ENCODE measurements at places on chromosomes 11 and 22.

DNA sequence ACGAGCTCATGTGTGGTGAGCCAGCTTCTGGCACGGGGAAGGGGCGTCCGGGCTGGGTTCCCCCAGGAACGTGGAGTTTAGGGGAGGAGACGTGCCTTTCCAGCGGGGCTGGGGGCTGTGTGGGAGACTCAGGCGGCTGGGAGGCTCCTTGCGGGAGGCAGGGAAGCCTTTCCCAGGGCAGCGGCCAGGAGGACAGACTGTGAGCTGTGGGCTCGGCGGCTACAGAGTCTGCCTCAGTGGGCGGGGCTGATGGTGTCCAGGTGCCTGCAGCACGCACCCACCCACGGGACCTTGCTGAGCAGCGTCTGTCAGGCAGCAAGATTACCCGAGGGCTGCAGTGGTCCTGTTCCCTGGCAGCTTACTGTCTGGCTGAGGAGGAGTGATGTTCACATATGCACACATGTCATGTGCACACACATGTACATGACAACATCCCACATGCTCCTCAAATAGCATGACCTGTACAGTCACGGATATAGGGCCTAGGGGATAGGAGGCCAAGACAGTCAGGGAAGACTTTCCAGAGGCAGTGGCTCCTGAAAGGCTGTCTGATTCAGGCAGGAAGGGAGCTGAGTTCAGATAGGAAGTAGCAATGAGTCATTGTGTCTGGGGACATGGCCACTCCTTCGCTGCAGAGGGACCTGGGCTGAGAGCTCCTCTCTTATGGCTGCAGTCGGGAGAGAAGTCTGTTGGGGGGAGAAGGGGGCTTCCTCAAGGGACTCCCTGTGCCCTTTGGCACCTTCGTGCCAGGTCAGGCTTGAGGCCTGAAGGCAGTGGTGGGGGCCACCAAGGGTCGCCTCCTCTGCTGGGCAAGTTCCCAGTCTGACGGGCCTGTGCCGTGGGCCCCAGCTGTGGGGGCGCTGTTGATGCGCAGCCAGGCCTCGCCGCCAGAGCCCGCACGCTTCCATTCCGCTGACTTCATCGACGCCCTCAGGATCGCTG, 23.3 kb upstream of the PPP6R3 start:
- no peak overlapping the region for H3K4me3 ChIP-seq
- no peaks in the 10 kb centered on the region for H3K36me3 ChIP-seq
- H3K27me3 ChIP-seq, result no peaks in the 10 kb centered on the region
- no peak overlapping the region for H3K27ac ChIP-seq
- DNase-seq, result no peak
- H3K4me1 ChIP-seq, result peaks cover 16% of the 10 kb centered on the region

DNA sequence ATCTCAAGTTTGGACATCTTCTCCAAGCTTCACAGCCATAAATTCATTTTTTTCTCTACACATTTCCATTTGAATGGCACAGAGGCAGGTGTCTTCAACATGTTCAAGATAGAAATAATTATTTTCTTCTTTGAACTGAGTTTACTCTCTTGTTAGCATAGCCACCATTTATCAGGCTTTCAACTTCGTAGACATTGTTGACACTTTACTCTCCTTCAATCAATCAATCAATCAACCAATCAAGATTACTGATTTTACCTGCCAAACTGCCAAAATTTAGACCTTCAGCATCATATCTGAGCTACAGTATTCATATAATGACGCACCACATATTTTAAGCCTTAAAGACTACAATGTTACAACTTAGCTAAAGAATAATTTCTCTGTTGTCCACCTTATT, 300.1 kb upstream of the LUZP2 start:
- H3K27ac ChIP-seq, result no peak overlapping the region
- H3K4me1 ChIP-seq, result no peaks in the 10 kb centered on the region
- H3K27me3 ChIP-seq, result no peaks in the 10 kb centered on the region
- no peak overlapping the region for H3K4me3 ChIP-seq

GRCh38 chr11:17498475-17498874, 21.8 kb upstream of the ABCC8 start:
- no peak for DNase-seq
- no peak overlapping the region for H3K27ac ChIP-seq
- no peaks in the 10 kb centered on the region for H3K4me1 ChIP-seq
- H3K27me3 ChIP-seq, result no peaks in the 10 kb centered on the region
- H3K4me3 ChIP-seq, result no peak overlapping the region
- no peaks in the 10 kb centered on the region for H3K36me3 ChIP-seq

DNA sequence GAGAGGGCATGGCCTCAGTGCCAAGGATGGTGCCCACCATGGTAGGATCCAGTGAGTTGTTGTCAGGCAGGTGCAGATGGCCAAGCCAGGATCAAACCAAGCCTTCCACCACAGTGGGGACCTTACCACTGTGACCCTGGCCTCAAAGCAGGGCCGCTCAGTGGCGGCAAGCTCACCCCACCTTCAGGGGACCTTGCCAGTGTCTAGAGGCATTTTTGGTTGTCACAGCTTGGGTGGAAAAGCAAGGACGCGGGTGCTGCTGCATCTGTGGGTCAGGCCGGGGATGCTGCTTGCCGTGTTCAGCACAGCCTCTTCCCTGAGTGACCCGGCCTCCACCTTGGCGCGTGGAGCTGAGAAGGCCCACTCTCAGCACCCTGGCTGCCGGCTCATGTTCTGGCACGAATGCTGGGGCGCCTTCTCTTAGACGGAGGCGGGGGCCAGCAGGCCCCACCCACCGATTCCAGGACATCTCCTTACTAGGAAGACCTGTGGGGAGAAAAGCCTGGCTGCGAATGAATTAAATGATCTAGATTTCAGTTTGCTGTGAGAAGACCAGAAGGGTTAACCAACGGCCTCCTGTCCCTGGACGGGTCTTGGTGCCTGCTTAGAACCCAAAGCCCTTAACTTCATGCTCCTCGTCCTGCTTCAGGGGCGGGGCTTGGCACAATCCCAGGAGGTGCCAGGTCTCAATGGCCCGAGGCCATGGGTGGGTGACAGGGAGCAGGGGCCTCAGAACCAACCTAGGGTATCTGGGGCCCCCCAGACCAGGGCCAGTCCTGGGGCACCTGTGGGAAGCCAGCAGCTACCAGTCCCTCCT, 18.9 kb downstream of the TRMU start:
- H3K4me3 ChIP-seq, result no peak overlapping the region
- no peaks in the 10 kb centered on the region for H3K27me3 ChIP-seq
- H3K36me3 ChIP-seq, result no peaks in the 10 kb centered on the region
- H3K4me1 ChIP-seq, result no peaks in the 10 kb centered on the region
- no peak for DNase-seq

- peaks cover 58% of the 10 kb centered on the region for H3K36me3 ChIP-seq
- no peak for DNase-seq
- H3K4me1 ChIP-seq, result peaks cover 46% of the 10 kb centered on the region
- H3K4me3 ChIP-seq, result no peak overlapping the region
Measured at GRCh38 chr11:47172740-47173336, 3.8 kb downstream of the ARFGAP2 start.

DNA sequence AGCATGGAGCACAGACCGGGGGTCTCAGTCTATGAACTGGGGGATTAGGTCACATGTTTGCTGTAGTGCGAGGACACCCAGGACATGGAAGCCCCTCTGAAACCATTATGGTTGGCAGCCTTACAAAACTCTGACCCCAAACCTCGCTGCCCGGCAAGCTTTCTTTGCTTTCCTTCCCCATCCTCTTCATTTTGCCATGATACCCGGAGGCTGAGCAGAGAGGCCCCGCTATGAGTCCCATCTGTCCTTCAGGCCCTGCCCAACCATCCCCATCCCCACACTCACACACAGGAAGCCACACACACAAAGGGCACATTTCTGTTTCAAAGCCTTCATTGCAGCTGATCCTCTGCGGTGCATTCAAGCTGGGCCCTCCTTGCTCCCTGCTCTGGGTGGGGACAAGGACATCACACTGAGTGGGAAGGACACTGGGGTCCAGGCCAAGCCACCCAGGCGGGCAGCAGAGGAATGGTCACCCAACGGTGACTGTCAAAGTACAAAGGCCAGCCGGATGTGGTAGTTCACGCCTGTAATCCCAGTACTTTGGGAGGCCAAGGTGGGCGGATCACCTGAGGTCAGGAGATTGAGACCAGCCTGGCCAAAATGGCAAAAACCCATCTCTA, 176.5 kb downstream of the CTTN start:
- H3K27ac ChIP-seq, result no peak overlapping the region
- H3K36me3 ChIP-seq, result no peaks in the 10 kb centered on the region
- H3K4me1 ChIP-seq, result no peaks in the 10 kb centered on the region
- no peak for DNase-seq
- peaks cover 23% of the 10 kb centered on the region for H3K27me3 ChIP-seq

DNA sequence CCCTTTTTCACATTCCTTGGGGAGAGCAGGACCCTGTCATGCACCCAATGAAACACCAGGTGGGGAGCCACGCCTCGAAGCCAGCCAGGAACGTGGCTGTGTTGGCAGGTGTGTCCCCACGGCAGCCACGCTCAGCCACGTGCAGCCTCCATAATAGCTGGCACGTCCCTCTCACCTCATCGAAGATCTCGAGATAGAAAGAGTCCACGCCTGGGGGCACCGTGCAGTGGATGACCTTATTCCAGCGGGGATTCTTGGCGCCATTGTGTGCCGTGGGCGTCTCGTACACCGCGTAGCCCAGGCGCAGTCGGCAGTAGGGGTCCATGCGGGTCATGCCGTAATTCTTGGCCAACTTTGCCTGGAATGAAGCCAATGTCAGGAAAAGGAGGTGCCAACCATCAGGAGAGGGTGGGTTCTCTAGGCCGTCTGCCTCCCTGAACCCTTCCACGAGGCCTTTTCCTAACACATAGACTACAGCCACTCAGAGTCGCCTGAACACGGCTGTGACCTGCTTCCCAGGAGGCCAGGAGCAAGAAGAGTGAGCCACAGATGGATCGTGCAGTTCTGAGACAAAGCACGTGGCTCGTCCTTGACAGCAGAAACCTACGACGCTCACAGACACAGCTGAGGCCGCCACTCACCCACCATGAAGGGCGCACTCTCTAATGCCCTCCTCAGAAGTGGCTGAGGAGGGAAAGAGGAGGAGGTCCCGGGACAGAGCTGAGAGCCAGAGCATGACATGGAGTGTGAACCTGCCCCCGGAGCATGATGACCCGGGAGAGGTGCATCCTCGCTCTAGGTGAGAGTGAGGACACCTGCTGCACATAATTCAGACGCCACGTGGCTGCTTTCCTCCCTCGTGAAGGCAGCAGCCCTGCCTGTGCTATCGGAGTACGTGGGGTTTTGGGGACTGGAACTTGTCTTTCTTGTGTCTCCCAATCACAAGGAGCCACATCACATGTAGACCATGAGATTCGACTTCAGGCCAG, 19.1 kb downstream of the TOLLIP start:
- no peaks in the 10 kb centered on the region for H3K36me3 ChIP-seq
- H3K4me3 ChIP-seq, result no peak overlapping the region
- H3K27me3 ChIP-seq, result no peaks in the 10 kb centered on the region

DNA sequence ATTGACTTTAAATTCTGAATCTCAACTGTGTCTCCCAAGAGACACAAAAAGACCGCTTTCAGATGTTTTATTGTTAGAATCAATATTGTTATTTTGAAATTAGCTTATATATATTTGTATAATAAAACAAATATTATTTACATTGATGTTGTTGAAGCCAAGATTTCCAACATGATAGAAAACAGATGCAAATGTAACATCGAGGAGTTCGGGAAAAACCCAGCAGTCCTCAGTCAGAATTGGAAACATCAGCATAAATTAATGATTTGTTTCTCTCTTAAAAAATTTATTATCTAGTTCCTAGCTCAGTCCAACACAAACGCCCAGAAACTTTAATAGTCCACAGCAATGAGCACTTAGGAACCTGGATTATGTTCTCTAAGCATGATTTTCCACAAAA, 1330.4 kb downstream of the TBC1D22A start:
- H3K27ac ChIP-seq, result no peak overlapping the region
- no peaks in the 10 kb centered on the region for H3K36me3 ChIP-seq

DNA sequence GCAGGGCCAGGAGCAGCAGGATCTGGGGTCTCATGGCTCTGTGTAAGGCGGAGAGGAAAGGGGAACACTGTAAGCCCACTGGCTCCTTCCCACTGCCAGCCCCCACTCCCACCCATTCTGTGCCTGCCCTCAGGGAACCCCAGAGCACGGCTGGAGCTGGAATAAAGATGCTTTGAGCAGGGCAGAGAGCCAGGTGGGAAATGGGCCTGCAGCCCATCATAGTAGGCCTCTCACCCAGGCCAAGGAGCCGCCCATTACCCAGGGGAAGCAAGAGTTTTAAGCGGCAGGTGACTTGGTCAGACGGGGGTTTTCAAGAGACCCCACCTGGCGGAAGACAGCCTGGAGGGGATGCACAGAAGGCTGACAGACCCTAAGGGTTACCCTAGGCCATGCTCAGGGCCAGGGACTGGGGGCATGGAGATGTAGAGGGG, 4.6 kb downstream of the LRRC32 start:
- H3K27me3 ChIP-seq, result peaks cover 15% of the 10 kb centered on the region
- DNase-seq, result no peak
- H3K27ac ChIP-seq, result no peak overlapping the region
- H3K4me1 ChIP-seq, result peaks cover 25% of the 10 kb centered on the region
- no peaks in the 10 kb centered on the region for H3K36me3 ChIP-seq
- H3K4me3 ChIP-seq, result no peak overlapping the region

- H3K36me3 ChIP-seq, result no peaks in the 10 kb centered on the region
- no peak within 1 kb of the TSS for H3K27ac ChIP-seq
- no peak for DNase-seq
- H3K27me3 ChIP-seq, result peaks cover 4% of the 10 kb centered on the region
- H3K4me1 ChIP-seq, result no peaks in the 10 kb centered on the region
Measured at GRCh38 chr11:16356057-16356760, at the start of gene SOX6. Gene SOX6, minus strand, starts transcription at chr11:16356546. Its CDS starts 15,298 bp downstream, at chr11:16341248.

GRCh38 chr11:72433455-72434036, 785 bp downstream of the CLPB start:
- H3K4me3 ChIP-seq, result peak overlapping the region; percentile 95
- H3K36me3 ChIP-seq, result peaks cover 2% of the 10 kb centered on the region
- DNase-seq, result no peak
- H3K4me1 ChIP-seq, result peaks cover 41% of the 10 kb centered on the region

DNA sequence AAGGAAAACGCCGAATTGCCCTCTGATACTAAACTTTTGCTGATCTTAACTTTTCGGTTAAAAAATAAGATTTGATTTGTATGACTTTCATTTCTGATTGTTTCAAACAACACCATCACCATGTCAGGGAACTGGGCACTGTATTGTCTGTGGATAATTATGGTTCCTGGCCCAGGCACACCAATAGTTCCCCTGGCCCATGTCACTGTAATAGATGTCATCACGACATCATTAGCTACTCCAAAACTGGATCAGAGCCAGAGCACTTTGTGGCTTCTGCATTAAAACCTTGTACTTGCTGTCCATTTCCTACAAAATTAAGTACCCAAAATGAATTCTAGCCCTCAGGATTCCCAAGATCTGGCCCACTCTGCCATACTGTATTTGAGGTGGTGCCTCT, 119.5 kb upstream of the NARS2 start:
- H3K4me3 ChIP-seq, result no peak overlapping the region
- DNase-seq, result no peak
- no peak overlapping the region for H3K27ac ChIP-seq
- H3K4me1 ChIP-seq, result no peaks in the 10 kb centered on the region

GRCh38 chr22:23837911-23838680, 710 bp downstream of the DERL3 start:
- no peaks in the 10 kb centered on the region for H3K36me3 ChIP-seq
- peak overlapping the region; percentile 94 for H3K27ac ChIP-seq
- H3K4me3 ChIP-seq, result peak overlapping the region; percentile 92
- DNase-seq, result no peak
- no peaks in the 10 kb centered on the region for H3K27me3 ChIP-seq
- H3K4me1 ChIP-seq, result peaks cover 22% of the 10 kb centered on the region
